Osteoblast (primary cell): ENCODE measurements at places on chromosomes 6 and 20. TPM values are rescaled to one million over a fixed set of nuclear protein-coding genes. Genes with fewer than 3 reads are reported as not detected.

MMP24 gene
- total RNA-seq, result 0.88 and 1.1 TPM in 2 replicates

SLC17A2 gene
- not detected in 2 replicates for total RNA-seq

DTNBP1 gene
- 5.8 and 9.1 TPM in 2 replicates for total RNA-seq

DNA sequence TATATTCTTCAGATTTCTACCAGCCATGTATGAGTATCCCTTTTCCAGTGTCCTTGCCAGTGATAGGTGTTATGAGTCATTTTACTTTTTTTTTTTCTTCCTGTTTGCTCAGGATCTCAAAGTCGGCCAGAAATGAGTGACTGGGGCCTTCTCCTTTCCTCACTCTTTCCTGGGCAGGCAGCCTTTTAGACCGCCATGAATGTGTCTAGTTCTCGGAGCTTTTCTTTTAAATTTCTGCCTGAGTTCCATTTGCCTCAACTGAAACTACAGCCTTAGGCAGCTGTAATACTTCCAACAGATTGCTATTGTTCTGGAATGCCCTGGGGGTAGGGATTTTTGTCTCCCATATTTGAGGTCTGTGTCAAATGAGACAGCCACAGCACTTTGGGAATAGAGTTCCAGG, 83.7 kb downstream of the STXBP5 start:
- peak; percentile 42 for DNase-seq
- peaks cover 18% of the 10 kb centered on the region for H3K4me1 ChIP-seq
- peaks cover 17% of the 10 kb centered on the region for H3K36me3 ChIP-seq
- H3K4me3 ChIP-seq, result peak overlapping the region; percentile 19

- no peak overlapping the region for H3K27ac ChIP-seq
- no peaks in the 10 kb centered on the region for H3K36me3 ChIP-seq
- H3K4me3 ChIP-seq, result no peak overlapping the region
- H3K4me1 ChIP-seq, result no peaks in the 10 kb centered on the region
- DNase-seq, result no peak
Measured at GRCh38 chr6:81067057-81067456, 685.4 kb downstream of the TENT5A start.

DNA sequence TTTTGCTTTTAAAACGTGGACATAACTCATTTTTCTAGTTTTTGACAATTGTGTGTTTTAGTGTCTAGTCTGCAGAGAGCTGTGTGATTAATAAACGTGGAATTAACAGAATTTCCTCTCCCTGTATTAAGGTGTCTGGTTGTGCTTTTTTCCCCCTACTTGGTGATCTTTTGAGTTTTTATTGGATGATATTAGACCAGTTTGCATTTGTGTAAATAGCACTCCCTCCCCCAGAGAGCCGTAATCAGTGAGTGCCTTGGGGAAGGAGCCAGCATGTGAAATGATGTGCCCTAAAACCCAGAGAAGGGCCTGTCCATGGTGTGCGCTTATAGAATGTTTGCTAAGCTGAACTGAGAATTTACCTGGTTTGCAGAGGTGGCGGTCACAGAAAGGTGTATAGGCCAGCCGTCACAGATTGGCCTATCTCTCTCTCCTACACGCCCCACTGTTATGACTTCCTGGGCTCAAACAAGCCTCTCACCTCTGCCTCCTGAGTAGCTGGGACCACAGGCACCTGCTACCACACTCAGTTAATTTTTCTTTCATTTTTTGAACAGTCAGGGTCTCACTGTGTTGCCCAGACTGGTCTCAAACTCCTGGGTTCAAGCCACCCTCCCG, 42.4 kb downstream of the ALDH5A1 start:
- no peaks in the 10 kb centered on the region for H3K27me3 ChIP-seq
- no peak overlapping the region for H3K27ac ChIP-seq
- no peaks in the 10 kb centered on the region for H3K4me1 ChIP-seq
- no peak overlapping the region for H3K4me3 ChIP-seq
- no peak for DNase-seq
- H3K36me3 ChIP-seq, result no peaks in the 10 kb centered on the region

DNA sequence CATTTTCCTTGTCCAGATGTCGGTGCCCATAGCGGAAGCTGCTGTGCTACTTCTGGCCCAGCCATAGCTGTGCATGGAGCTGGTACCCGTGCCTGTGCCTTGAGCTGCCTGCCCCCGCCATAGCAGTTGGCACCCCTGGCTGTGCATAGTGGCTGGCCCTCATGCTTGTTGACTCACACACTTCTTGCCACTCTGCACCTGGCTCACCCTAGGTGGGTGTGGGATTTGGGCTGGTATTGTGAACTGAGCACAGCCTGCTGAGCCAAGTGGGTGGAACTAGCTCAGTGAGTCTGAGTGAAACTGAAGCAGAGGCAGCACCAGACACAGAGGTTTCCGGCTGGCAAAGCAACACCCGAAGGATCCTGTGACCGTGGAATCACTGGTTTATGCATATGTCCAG, 689.5 kb upstream of the EYS start:
- no peaks in the 10 kb centered on the region for H3K4me1 ChIP-seq
- H3K27me3 ChIP-seq, result no peaks in the 10 kb centered on the region
- no peak overlapping the region for H3K27ac ChIP-seq
- no peaks in the 10 kb centered on the region for H3K36me3 ChIP-seq
- DNase-seq, result no peak

GRCh38 chr6:71043902-71044301, 87.0 kb upstream of the B3GAT2 start:
- H3K27ac ChIP-seq, result no peak overlapping the region
- no peaks in the 10 kb centered on the region for H3K36me3 ChIP-seq
- DNase-seq, result no peak
- H3K4me1 ChIP-seq, result no peaks in the 10 kb centered on the region
- H3K27me3 ChIP-seq, result no peaks in the 10 kb centered on the region

DNA sequence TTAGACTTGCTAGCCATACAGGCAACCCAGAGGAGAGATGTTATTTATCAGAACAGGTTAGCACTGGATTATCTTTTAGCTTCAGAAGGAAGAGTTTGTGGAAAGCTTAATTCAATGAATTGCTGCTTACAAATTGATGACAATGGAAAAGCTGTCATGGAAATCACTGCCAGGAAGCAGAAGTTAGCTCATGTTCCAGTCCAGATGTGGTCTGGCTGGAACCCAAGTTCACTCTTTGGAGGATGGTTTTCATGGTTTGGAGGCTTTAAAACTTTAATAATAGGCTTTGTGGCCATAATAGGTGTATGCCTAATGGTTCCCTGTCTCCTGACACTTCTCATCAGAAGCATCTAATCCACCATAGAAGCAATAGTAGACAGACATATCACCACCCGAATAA, 699.0 kb downstream of the PHF3 start:
- no peaks in the 10 kb centered on the region for H3K36me3 ChIP-seq
- no peaks in the 10 kb centered on the region for H3K27me3 ChIP-seq
- H3K4me1 ChIP-seq, result no peaks in the 10 kb centered on the region
- no peak overlapping the region for H3K4me3 ChIP-seq
- H3K27ac ChIP-seq, result no peak overlapping the region
- DNase-seq, result no peak

DNA sequence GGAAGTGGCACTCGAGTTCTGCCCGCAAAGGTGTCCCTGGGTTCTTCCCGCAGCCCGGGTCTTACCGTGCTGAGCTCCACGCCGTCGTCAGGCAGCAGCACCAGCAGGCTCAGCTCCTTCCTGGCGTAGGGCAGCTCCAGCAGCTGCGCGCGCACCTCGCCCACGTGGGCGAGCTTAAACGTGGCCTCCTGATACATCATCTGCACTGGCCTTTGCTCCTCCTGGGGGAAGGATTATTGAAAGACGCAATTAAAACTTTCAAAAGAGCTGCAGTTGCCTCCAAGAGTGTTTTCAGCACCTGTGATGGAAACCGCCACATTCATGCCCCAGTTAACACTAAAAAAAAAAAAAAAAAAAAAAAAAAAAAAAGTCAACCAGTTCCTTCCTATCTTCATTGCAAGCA, 11.3 kb downstream of the SERPINB9 start:
- no peak overlapping the region for H3K27ac ChIP-seq

DNA sequence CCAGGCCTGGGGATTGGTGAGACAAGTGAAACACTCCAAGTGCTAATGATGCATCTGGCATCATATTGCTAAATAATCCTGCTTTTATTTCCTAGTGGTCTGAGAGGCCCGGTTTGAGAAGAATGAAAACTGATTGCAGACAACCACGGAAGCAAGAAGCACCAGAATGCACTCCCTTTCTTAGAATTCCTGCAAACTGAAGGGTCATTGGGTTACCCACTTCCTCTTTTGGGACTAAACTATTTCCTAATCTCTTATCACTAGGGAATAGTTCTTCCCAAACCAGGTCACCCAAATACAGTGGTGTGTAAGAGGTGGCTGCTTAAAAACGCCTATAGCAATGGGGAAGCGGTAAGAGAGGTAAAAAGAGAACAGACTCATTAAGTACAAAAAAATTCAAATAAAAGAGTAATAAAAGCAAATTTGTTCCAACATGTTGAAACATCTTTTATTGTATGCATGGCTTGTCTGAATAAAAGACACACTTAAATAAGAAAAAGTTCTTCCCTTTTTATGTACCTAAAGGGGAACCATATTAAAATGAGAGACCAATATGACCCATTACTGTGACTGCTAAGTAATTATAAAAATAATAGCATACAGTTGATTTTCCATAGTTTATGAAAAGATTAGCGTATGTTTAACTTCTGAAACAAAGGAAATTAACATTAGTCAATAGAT, 125.8 kb downstream of the MYB start:
- peaks cover 7% of the 10 kb centered on the region for H3K36me3 ChIP-seq
- H3K27ac ChIP-seq, result no peak overlapping the region
- no peak for DNase-seq
- no peak overlapping the region for H3K4me3 ChIP-seq
- peaks cover 10% of the 10 kb centered on the region for H3K4me1 ChIP-seq

DNA sequence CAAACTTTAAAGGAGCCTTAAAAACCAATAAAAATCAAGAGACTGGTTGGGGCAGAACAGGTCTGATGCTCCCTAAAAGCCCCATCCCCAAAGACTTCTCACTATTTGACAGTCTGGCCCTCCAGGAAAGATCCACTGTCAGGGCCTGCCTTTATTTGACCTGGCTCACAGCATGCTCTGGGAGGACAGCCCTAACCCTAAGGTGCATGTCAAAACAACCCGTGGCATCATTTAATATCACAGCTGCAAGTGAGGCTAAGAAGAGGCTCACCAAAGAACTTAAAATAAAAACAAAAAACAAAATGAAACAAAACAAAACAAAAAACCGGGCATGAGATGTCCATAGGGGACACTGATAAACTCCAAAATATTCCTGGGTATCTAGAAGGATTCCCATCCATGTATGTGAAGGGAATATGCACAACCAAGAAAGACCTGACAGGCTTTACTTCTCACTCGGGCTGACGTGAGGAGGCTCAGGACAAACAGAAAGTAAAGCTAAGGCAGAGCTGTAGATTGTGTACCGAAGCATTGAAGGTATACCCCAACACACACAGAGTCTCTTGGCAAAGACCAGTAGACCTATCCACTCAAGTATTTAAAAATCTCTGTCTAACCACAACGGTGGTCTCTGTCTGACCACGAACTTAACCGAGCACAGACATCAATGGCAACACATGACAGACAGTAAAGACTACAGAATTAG, 57.3 kb downstream of the AHI1 start:
- H3K4me1 ChIP-seq, result peaks cover 13% of the 10 kb centered on the region
- H3K27ac ChIP-seq, result peak overlapping the region; percentile 68
- peak overlapping the region; percentile 61 for H3K4me3 ChIP-seq
- no peaks in the 10 kb centered on the region for H3K27me3 ChIP-seq

- H3K4me1 ChIP-seq, result peaks cover 9% of the 10 kb centered on the region
- H3K36me3 ChIP-seq, result no peaks in the 10 kb centered on the region
- DNase-seq, result no peak
- H3K27ac ChIP-seq, result no peak overlapping the region
- H3K4me3 ChIP-seq, result no peak overlapping the region
Measured at GRCh38 chr6:148709577-148709976, 37.3 kb upstream of the UST start.

GRCh38 chr6:42819803-42820511, 38.1 kb downstream of the BICRAL start:
- H3K27me3 ChIP-seq, result no peaks in the 10 kb centered on the region
- peaks cover 11% of the 10 kb centered on the region for H3K4me1 ChIP-seq
- H3K4me3 ChIP-seq, result no peak overlapping the region
- no peak overlapping the region for H3K27ac ChIP-seq

DNA sequence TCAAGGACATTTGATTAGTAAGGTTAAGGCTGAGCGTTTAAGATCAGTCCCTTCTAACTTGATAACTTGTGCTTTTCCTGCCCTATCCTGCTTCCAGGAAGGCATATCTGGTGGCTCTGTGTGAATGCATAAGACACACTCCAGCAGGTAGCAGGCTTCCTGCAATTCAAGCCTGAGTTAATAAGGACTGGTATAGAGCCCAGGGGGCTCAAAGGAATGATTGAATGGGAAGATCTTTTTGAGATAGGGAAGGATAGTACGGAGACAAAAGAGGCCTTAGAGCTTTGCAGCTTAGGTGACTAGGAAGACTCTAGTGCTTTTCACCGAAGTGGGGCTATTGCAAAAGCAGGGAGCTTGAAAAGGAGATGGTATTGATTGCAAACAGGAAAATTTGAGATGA, 307.1 kb downstream of the GRIK2 start:
- no peaks in the 10 kb centered on the region for H3K27me3 ChIP-seq
- H3K36me3 ChIP-seq, result no peaks in the 10 kb centered on the region
- no peak overlapping the region for H3K4me3 ChIP-seq
- DNase-seq, result no peak
- H3K27ac ChIP-seq, result no peak overlapping the region

DNA sequence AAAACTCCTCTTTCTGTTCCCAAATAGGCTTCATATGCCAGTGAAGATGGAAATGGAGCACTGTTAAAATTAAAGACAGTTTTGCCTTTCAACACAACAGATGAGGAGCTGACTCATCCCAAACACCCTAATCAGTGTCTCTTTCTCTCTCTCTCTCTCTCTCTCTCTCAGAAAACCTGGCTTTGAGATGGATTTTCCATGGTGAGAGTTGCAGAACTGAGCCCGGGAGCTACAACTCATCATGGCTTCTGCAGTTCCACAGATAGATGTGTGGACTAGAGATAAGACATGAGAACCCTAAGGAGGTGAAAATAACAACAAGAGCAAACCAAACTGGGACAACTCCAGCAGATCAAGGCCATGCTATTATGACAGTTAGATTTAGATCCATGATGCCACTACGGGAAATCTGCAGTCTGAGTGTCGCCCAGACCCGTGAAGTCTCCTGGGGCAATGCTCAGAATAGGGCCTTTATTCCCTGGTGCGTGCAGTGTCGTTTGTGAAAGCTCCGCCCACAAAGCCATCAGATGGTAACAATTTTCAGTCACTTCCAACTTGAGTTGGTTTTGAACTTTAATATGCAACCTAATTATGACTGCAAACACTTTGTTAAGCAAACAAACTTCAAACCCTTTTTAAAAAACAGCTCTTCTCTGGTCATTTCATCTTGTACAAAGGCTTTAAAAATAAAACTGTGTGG, 338.2 kb upstream of the PREP start:
- H3K27me3 ChIP-seq, result no peaks in the 10 kb centered on the region
- H3K36me3 ChIP-seq, result no peaks in the 10 kb centered on the region
- H3K4me3 ChIP-seq, result no peak overlapping the region
- no peaks in the 10 kb centered on the region for H3K4me1 ChIP-seq
- DNase-seq, result no peak
